ENCODE measurements at places on chromosomes 1 and 21.

GRCh38 chr1:79190074-79190473, 183.5 kb upstream of the ADGRL4 start:
- no peak for DNase-seq

DNA sequence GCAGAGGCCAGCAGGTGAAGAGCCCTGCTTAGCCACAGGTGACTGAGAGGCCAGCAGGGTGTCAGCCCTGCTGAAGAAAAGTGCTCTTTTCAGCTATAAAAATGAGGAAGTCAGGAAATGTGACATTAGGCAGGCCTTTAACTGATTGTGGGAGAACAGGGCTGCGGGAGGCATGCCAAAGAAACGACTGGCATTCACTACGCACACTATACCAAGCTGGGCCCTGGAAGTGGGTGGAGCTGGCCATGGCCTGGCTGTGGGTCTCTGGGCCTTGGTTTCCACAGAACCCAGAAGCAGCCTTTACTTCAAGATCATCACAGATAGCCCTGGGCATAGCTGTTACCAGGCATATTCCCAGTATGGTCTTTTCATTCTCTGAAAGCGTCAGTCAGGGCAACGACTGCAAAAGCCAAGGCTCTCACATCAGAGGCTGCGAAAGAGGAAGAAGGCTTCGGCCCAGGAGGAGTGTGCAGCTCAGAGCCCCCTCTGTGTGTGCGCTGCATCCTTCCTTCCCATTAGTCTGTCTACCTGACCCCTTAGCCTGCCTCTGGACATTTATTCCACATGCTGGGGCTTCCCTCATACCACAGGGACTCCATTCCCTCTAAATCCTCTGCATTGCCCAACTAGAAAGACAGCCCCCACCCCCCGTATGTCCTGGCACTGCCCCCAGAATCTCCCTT, 14.3 kb downstream of the SLC2A1 start:
- no peak for DNase-seq

DNA sequence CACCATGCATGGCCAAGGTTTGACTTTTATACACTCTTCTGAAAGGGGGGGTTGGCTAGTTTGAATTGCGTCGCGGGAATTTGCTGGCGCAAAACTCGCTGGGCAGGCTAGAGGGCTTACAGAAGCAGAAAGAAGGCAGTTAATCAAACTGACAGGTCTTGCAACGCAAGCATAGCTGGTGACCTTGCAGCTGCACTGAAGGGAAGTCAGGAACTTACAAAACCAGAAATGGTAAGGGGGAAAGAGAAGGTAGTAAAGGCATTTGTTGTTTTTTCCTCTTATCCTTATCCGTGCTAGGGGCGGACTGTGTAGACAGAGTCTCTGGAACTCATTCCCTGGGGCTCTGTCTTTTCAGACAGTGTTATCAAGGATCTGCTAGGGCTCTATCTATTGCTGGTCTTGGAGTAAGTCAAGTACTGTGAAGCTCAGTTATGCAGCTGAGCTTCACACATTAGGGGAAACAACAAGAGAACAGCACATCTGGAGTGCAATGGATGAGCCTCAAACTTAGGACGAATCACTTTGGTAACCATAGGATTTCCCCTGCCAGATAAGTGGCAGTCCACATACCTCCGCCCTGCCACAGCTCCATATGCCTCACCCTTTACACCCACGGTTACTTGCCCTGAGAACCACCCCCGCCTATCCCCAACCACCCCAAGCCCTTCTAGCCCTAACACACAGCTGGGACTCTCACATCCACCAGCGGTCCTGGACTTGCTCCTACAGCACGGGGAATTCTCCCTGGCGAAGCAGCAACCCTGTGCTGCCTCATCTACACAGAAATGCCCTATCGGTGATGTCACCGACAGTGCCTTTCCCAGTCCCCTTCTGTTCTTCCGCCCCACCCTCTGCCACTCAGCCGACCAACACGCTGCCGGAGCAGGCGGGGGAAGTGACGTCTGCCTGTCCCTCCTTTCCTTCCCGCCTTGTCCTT, 251.4 kb downstream of the FAM72C start:
- no peak for DNase-seq

- DNase-seq: no peak
These were observed 166.4 kb downstream of the RUNX1 start for GRCh38 chr21:34882719-34883131.

DNA sequence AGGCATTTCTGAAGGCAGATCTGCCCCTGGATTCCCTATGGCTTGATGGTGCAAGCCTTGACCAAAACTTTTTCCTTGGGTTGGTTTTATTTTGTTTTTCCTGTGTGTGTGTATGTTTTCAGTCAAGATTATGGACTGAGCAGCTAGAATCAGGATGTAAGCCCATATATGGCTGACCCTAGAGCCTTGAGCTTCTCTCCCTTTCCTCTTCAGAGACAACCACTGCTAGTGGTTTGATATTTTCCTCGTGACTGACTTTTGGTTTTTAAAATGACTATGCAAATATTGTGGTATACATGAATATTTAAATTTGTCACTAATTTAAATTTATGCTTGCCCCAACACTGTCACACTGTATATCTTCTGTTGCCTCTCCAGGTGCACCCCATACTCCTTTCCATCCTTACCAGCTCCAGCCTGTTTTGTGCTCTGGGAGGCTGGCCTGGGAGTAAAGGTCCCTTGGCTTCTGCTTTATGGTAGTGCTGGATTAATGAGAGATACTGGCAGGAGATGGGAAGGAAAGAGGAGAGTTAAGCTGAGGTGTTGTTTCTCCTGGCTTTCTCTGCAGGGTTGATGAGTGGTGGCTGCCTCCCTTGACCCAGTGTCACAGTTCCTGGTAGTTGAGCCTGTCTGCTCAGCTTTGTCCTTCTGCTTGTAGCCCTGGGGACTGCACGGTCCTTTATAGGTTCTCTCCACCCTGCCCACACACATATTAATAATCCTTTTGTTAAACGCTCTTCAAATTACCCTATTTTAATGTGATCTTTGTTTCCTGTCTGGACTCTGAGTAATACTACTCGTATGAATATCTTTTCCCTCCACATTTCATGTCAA, 44.4 kb downstream of the RWDD3 start:
- no peak for DNase-seq

DNA sequence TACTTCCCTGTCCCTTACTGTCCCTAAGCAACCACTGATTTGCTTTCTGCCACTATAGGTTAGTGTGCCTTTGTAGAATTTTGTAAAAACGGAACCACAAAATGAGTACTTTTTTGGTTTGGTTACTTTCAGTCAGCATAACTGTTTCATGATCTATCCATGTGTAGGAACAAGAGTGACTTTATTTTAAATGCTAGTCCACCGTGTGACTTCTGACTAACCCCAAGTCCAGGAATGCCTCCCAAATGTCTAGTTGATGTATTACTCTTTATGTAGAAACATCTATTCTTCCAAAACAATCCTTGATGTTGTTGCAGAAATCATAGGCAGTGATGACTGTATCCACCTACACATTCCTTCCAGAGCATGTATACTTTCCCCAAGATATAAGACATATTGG, 21.3 kb downstream of the ATPAF1 start:
- no peak for DNase-seq

DNA sequence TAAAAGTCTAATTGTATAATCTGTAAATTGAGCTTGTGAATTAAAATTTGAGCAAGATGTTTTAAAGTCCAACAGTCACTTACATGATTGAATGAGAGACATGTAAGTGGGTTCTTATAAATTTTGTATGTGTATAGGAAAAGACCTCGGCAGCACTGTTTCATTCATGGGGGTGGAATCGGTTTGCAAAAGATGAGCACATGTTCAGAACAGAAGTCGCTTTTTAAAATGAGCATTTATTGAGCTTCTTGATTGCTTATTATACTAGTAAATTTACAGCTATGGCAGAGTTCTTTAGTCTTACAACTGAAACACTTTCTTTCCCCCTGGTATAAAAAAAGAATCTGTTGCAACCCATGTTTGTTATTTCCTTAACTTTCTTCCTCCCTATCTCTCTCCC, 33.9 kb downstream of the ACTN2 start:
- DNase-seq: no peak

DNA sequence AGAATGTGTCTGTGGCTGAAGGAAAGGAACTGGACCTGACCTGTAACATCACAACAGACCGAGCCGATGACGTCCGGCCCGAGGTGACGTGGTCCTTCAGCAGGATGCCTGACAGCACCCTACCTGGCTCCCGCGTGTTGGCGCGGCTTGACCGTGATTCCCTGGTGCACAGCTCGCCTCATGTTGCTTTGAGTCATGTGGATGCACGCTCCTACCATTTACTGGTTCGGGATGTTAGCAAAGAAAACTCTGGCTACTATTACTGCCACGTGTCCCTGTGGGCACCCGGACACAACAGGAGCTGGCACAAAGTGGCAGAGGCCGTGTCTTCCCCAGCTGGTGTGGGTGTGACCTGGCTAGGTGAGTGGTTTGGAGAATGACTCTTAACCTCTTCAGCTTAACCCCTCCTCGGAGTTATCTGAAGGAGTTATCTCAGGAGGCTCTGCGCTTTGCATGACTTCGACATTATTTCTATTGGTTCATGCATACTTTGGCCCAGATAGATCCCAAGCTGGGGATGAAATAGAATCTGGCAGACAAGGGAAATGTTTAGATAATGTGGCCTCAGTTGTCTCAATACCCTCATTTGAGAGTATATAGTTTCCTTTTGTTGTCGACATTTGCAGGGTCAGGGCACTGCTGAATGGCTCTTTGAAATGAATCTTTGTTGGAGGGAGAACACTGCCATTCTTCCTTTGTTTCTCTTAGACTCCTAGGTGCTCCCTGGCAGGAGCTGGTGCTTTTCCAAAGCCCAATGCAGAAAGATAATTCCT, 39.7 kb downstream of the PTGFRN start:
- no peak for DNase-seq

- DNase-seq: no peak
These were observed 123.0 kb upstream of the KLHDC7A start for GRCh38 chr1:18357622-18358230.

DNA sequence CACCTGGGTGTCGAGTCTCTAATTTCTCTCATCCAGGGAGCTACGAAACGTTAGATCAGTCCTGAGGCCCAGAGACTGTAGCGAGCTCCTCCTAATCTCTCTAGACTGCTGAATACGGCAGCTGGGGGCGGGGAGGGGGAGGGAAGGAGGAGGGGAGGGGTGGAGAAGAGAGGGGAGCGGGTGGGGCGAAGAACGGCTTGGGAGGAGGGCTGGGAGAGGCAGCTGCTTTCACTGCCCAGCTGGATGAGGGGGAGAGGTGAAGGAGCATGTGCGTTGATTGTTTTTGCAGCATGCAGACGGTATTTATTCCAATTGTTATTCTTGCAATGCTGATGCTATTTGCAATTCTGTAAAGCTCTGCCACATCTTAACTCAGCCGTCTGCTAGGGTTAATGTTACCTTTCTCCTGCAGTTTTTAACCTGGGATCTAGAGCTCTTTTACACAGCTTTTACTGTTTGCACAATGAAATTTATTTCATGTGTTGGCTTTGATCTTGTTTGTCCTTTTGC, 790 bp downstream of the DNAJC6 start:
- no peak for DNase-seq

GRCh38 chr1:212229654-212230053, 55.6 kb upstream of the PPP2R5A start:
- peak; percentile 62 for DNase-seq

- no peak for DNase-seq
These were observed 23.6 kb downstream of the ACTA1 start for GRCh38 chr1:229410370-229410691.

- DNase-seq: peak; percentile 52
These were observed 64.1 kb downstream of the NOS1AP start for GRCh38 chr1:162133566-162133965.

DNA sequence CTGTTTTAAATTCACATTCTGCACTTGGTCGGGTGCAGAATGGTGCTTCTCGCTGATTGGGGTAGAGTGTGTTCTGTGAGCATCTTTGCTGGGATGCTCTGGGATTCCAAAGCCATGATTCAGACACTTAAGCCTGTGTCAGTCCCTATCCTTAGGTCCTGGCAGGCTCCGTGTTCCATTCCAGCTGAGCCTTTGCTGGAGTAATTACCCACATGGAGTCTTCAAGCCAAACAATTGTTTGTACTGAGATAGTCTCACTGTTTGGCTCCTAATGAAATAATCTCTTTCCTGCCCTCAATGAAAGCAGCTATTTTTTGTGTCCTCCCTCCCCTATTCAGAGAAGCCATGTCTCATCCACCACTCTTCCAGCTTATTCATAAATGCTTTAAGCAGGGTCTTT, 18.7 kb downstream of the SMAP2 start:
- no peak for DNase-seq

GRCh38 chr1:109902204-109902985, 8.3 kb upstream of the CSF1 start:
- no peak for DNase-seq

GRCh38 chr1:159940006-159940620, 5.3 kb downstream of the IGSF9 start:
- no peak for DNase-seq
